Caco-2 (cell line): ENCODE measurements at places on chromosomes 2 and 18. TPM values are rescaled to one million over a fixed set of nuclear protein-coding genes. Genes with fewer than 3 reads are reported as not detected.

LRRC30 gene
- total RNA-seq = not detected in 2 replicates

ZBTB7C gene
- 0.18 and 0.39 TPM in 2 replicates for total RNA-seq

TPRKB gene
- total RNA-seq = 42.1 and 48.8 TPM in 2 replicates

GCG gene
- total RNA-seq = not detected in 2 replicates

HS6ST1 gene
- 17.5 and 20.3 TPM in 2 replicates for total RNA-seq

SCN2A gene
- not detected in 2 replicates for total RNA-seq

LANCL1 gene
- total RNA-seq = 26.5 and 30.6 TPM in 2 replicates

DNA sequence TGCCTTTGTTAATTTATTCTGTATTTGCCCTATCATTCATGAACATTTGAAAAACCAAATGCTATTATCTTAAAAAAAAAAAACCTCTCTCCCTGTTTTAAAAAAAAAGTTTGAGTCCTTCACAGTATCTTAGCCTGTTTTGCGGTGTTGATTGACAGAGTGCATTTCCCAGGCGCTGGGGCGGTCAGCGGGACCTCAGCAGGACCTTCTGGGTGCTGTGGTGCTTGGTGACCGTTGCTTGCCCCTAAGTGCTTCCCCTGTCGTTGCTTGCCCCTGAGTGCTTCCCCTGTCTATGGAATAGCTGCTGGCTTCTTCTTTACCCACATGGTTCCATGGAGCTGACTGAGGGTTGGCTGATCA, 12.1 kb downstream of the ATP6V1C2 start:
- no peak overlapping the region for H3K4me3 ChIP-seq
- H3K27ac ChIP-seq = no peak overlapping the region
- H3K36me3 ChIP-seq = no peaks in the 10 kb centered on the region
- peaks cover 13% of the 10 kb centered on the region for H3K4me1 ChIP-seq
- no peak for DNase-seq
- H3K27me3 ChIP-seq = no peaks in the 10 kb centered on the region

GRCh38 chr2:86622519-86623042, 1.1 kb downstream of the RNF103 start:
- DNase-seq = no peak
- no peaks in the 10 kb centered on the region for H3K27me3 ChIP-seq
- H3K27ac ChIP-seq = peak overlapping the region; percentile 97

- DNase-seq = no peak
- no peak overlapping the region for H3K4me3 ChIP-seq
- H3K4me1 ChIP-seq = no peaks in the 10 kb centered on the region; the same call in 1 of the 2 replicates
- no peaks in the 10 kb centered on the region for H3K27me3 ChIP-seq
- no peaks in the 10 kb centered on the region for H3K36me3 ChIP-seq
- no peak overlapping the region for H3K27ac ChIP-seq
Observed at GRCh38 chr2:99158599-99158998, 3.8 kb downstream of the LIPT1 start.

- H3K27me3 ChIP-seq = no peaks in the 10 kb centered on the region
- DNase-seq = peak; percentile 54
- 0 out of 2 replicates have a peak, but pooled peaks cover 6% of the 10 kb centered on the region for H3K4me1 ChIP-seq
- peak overlapping the region; percentile 96 for H3K4me3 ChIP-seq
Observed at GRCh38 chr2:27051902-27052645, 606 bp downstream of the AGBL5 start.

DNA sequence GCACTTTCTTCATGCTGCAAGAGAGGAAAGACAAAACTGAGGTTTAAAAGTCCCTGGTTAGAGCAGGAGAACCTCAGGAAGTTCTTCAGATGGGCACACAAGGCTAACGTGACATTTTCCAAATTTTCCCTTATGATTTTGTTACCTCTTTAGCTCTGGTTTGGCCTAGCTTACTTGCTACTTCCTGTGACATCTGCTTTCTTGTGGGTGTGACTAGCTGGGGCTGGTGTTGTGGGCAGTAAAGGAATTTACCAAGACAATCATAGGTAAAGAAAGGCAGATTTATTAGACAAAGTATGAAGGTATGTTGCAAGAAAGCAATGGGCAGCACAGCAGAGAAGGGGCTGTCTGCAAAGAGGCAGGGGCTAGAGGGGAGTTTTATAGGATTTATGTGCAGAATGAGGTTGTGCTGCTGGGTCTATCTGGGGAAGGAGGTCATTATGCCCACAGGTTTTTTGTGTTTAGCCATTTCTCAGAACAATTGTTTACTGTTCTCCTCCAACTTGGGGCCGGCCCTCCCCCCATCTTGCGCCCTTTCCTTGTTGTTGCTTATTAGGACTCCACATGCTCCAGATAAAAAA, 6.7 kb upstream of the TNP1 start:
- peaks cover 15% of the 10 kb centered on the region for H3K4me1 ChIP-seq
- H3K36me3 ChIP-seq = no peaks in the 10 kb centered on the region
- no peak overlapping the region for H3K4me3 ChIP-seq
- no peaks in the 10 kb centered on the region for H3K27me3 ChIP-seq

- no peak overlapping the region for H3K4me3 ChIP-seq
Observed at GRCh38 chr2:180124273-180125139, 117.4 kb upstream of the CWC22 start.

DNA sequence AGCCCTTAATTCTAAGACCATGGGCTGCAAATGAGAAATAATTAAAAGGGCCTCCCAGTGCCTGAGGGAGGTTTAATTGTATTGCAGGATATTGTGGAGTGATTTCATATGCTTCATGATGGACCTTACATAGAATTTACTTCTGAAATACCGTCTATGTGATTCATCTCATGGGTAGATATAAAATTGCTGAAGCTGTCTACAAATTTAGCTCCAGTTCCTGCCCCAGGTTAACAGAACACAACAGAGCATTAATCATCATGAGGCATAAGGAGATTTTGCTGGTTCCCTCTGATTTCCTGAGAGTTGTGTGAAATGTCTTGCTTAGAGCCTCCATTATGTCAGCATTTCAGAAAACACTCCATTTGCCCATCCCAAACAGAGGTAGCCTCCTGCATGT, 770 bp downstream of the UPP2 start:
- H3K4me3 ChIP-seq = no peak overlapping the region
- no peaks in the 10 kb centered on the region; the same call in 1 of the 2 replicates for H3K27me3 ChIP-seq
- DNase-seq = no peak
- H3K36me3 ChIP-seq = no peaks in the 10 kb centered on the region
- no peak overlapping the region for H3K27ac ChIP-seq

GRCh38 chr2:236714080-236714479, 144.5 kb downstream of the ACKR3 start:
- no peak overlapping the region for H3K27ac ChIP-seq
- DNase-seq = no peak
- H3K36me3 ChIP-seq = no peaks in the 10 kb centered on the region
- peaks cover 26% of the 10 kb centered on the region for H3K4me1 ChIP-seq
- H3K27me3 ChIP-seq = no peaks in the 10 kb centered on the region

GRCh38 chr2:143262389-143262788, 133.2 kb downstream of the ARHGAP15 start:
- no peak overlapping the region for H3K4me3 ChIP-seq
- H3K36me3 ChIP-seq = no peaks in the 10 kb centered on the region
- DNase-seq = no peak
- no peak overlapping the region for H3K27ac ChIP-seq
- no peaks in the 10 kb centered on the region for H3K4me1 ChIP-seq

DNA sequence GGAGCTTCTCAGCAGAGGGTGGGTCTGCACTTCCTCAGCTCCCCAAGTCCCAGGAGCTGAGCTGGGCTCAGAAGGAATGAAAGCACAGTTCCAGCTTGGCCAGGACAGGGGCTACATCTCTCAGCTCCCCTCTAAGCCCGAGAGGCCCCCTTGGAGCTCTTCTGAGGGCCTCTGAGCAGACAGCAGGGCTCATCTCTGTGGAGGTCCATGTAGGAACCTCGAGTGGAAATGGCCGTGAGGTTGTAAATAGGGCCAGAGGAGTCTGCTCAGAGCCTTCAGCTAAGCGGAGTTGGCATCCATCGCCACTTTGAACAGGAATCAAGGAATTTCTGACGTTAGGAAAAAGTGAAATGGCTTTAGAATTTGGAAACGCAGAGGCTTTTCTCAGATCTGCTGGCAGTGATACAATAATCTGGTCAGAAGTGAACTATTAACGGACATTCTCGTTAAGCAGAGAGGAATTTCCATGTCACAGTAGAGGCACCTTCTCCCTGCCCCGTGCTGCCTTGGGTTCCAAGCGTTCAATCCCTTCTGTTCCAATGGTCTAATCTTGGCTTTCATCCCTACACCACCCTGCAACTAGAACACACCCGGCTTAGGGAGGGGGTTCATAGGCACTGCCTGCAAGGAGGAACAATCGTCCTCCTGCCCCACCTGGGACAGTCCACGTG, 213.9 kb downstream of the NDUFA10 start:
- H3K4me1 ChIP-seq = no peaks in the 10 kb centered on the region
- no peak for DNase-seq
- no peak overlapping the region for H3K27ac ChIP-seq
- H3K4me3 ChIP-seq = no peak overlapping the region
- no peaks in the 10 kb centered on the region for H3K36me3 ChIP-seq

DNA sequence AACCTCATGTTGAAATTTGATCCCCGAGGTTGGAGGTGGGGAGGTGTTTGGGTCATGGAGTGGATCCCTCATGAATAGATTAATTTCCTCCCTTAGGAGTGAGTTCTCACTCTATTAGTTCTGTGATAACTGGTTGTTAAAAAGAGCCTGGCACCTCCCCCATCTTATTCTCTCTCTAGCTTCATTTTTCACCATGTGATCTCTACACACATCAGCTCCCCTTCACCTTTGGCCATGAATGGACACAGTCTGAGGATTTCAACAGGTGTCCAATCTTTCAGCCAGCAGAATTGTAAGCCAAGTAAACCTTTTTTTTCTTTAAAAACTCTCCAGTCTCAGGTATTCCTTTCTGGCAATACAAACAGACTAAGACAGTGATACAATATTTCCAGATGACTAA, 602.0 kb upstream of the FAM98A start:
- H3K4me1 ChIP-seq = no peaks in the 10 kb centered on the region
- H3K27ac ChIP-seq = no peak overlapping the region
- no peak overlapping the region for H3K4me3 ChIP-seq
- H3K36me3 ChIP-seq = no peaks in the 10 kb centered on the region

DNA sequence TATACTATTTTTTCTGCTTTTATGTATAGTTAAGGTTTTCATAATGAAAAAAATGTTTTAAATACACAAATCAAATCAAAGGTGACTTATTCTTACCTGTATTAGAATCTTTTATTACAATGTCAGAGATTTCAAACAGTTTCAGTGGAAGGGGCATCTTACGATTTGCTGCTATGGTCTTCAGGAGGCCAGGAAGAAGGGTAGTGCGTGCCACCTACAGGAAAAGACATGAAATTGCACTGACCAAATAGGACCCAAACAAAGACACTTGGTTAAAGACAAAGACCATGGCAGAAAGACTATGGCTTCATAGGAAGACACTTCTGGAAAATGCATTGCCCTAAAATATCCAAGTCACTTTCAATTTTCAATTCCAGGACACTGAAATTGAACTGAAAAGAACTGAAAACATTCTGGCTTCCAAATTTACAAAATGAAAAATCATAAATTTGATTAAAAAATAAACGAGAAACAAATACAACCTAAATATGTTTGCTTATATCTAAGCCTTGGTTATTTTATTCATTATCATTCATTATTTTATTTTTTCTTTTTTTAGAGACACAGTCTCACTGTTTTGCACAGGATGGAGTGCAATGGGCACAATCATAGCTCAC, 42.1 kb downstream of the FARSB start:
- no peak overlapping the region for H3K4me3 ChIP-seq
- no peak overlapping the region for H3K27ac ChIP-seq
- DNase-seq = no peak
- peaks cover 3% of the 10 kb centered on the region; the same call in 1 of the 2 replicates for H3K36me3 ChIP-seq
- no peaks in the 10 kb centered on the region for H3K27me3 ChIP-seq

GRCh38 chr2:230471074-230471473, 55.1 kb downstream of the SP100 start:
- H3K27me3 ChIP-seq = no peaks in the 10 kb centered on the region
- DNase-seq = no peak
- no peak overlapping the region for H3K4me3 ChIP-seq

GRCh38 chr2:233354500-233354924, 218 bp downstream of the DGKD start:
- no peak for DNase-seq
- H3K4me3 ChIP-seq = peak overlapping the region; percentile 83
- peaks cover 65% of the 10 kb centered on the region for H3K4me1 ChIP-seq
- H3K27ac ChIP-seq = no peak overlapping the region

- H3K4me1 ChIP-seq = no peaks in the 10 kb centered on the region
- no peak for DNase-seq
- H3K27ac ChIP-seq = no peak overlapping the region
Observed at GRCh38 chr2:239769554-239770245, 255.4 kb downstream of the NDUFA10 start.

DNA sequence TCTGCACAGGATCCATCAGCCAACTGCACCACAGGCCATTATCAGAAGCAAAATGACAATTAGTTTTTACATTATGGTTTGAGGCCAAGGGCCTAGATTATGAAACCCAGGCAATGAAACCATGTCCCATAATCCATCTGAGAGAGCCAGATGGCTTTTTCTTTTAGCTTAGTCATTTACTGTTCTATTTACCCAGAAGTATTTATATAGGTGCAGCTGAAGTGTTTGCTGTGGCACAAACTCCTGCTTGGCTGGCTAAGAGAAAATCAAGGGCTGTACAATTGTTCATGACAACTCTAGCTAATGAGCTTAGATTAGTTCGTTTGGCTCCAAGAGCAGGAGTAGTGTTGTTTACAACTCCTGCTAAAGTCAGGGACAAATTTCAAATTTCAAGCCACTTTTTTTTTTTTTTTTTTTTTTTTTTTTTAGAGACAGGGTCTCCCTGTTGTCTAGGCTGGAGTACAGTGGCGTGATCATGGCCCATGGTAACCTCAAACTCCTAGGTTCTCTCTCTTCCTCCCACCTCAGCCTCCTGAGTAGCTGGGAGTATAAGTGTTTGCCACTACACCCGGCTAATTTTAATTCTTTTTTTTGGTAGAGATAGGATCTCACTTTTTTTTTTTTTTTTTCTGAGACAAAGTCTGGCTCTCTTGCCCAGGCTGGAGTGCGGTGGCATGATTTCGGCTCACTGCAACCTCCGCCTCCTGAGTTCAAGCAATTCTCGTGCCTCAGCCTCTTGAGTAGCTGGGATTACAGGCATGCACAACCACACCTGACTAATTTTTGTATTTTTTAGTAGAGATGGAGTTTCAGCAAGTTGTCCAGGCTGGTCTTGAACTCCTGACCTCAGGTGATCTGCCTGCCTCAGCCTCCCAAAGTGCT, 18.4 kb upstream of the REV1 start:
- no peaks in the 10 kb centered on the region for H3K36me3 ChIP-seq
- H3K4me3 ChIP-seq = no peak overlapping the region
- H3K27ac ChIP-seq = no peak overlapping the region

GRCh38 chr18:33113416-33113815, 327.1 kb downstream of the CCDC178 start:
- no peaks in the 10 kb centered on the region for H3K4me1 ChIP-seq
- no peaks in the 10 kb centered on the region for H3K27me3 ChIP-seq
- no peak for DNase-seq
- no peaks in the 10 kb centered on the region for H3K36me3 ChIP-seq
- H3K27ac ChIP-seq = no peak overlapping the region
- H3K4me3 ChIP-seq = no peak overlapping the region

DNA sequence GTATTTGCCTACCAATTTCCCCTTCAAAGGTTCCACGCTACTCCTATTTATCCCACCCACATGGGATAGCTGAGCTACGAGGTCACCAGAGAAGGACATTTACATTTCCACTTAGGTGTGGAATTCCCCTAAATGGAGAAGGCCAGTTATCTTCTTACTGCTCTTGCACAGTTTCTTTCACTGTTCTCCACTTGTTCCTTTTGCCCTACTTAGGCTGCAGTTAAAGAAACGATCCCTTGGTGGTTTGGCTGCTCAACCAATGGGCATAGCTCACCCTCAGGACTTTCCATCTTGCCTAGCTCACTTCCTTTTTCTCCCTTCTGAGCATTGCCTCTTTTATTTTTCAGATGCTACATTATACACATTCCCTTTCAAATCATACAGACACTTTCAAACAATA, 11.2 kb upstream of the NABP1 start:
- H3K36me3 ChIP-seq = no peaks in the 10 kb centered on the region
- no peak for DNase-seq
- peak overlapping the region; percentile 9 for H3K27ac ChIP-seq
- no peak overlapping the region for H3K4me3 ChIP-seq
